ENCODE measurements at places on chromosomes 11 and 22.

DNA sequence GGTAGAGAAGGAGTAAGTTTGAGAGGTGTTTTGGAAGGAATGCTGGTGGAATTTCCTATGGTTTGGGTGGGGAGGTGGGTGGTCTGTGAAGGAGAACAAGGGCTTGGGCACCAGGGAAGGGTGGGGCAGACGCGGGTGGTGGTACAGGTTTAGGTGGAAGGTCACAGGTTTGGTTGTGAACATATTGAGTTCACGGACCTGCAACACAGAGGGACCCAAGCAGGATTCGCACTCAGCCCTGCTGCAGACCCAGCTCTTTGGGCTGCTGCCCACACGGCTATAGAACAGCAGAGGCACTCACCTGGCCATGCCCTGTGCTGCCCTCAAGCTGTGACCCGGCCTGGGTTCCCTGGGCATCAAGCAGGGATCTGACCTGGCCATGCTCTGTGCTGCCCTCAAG, 33.5 kb upstream of the EMID1 start:
- DNase-seq: no peak

GRCh38 chr11:17767914-17768313, 33.3 kb downstream of the KCNC1 start:
- DNase-seq: no peak

DNA sequence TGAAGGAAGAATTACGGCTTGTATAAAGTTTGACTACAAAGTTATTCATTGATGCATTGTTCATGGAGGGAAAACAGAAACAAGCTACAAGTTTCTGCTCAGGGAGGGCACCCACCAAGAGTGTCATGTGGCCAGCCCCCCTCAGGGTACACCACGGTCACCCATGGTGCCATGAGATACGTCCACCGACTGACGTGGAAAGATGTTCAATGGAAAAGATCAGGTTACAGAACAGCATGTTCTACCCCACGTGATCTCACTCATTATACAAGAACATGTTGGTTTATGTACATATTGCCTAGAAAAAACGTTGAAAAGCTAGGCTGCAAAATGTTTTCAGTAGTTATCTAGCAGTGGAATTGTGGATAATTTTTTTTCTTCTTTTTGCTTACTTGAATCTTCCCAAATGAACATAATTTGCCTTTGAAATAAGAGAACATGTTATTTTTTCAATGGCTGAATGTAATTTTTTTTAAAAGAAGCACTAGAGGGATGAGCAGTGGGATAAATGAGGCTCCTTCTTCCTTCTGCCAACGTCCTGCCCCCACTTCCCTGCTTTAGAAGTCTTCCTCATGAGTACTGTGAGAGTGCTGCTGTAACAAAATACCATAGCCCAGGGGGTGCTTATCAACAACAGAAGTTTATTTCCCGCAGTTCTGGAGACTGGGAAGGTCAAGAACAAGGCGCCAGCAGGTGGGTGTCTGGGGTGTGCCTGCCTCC, 22.5 kb downstream of the RCN1 start:
- DNase-seq: no peak

DNA sequence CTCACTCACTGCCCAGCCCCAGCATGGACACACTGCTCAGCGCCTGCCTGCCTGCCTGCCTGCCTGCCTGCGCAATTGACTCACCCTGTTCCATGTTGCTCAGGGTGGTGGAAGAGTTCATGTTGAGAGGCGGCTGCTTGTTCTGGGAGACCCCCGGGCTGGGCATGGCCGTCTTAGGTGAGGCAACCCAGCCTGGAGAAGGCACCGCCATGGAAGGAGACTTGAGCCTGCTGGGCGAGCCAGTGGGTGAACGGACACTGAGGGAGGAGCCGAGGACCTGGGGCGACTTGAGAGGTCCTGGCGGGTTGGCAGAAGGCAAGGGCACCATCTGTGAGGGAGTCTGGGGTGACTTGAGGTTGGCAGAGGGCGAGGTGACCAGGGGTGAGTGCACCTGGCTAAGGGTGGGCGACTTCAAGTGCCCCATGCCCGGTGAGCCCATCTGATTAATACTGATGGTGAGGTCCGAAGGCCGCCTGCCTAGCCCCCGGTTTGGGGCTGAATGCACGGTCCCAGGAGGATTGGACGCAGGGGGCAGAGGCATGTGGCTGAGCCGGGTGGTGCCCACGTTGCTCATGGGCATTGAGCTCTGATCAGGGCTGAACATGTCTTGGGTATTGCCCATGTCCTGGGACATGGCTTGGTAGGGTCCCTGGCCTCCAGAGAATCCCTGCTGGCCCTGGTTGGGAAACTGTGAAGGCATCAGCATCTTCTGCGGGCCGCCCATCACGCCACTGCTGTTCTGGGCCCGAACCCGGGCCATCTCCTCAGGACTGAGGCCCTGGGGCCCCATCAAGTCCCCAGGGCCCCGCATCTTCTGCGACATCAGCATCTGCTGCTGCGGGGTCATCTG, 17.1 kb downstream of the CXCR5 start:
- no peak for DNase-seq

GRCh38 chr22:17980638-17981051, 43.7 kb downstream of the MICAL3 start:
- DNase-seq: no peak

DNA sequence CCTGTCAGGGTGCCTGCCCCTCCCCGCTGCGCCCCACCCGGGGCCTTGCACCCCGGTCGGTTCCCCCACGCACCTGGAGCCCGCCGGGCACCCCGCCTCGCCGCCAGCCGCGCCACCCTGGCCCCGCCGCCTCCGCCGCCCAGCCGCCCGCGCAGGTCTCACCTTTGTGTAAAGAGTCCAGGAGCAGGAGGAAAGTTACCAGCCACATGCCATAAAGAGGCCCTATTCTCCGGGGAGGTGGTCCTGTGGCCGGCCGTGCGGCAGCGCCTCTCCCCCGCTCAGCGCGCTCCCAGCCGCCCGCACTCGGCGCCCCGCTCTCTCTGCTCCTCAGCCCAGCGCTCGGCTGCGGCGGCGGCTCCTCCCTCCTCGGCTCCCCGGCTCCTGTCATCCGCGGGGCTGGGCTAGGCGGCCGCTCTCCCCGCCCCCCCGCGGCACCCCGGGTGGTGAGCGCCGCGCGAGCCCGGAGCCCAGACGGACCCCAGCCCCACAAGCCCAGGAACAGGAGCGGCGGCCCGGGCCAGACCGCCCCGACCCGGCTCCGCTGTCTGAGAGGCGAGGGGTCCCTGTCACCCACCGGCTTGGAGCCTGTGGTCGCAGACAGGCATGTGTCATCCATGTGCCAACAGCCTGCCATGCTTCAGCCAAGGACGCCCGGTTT, at the start of gene DSCAML1:
DSCAML1 (minus strand) TSS at position 345 of the 658 bp plus-strand sequence; CDS start at position 208, 137 bp downstream.
- no peak for DNase-seq

GRCh38 chr22:19271856-19272535, 19.5 kb downstream of the CLTCL1 start:
- no peak for DNase-seq

GRCh38 chr11:23556163-23556750, 696.0 kb upstream of the CCDC179 start:
- DNase-seq: no peak

DNA sequence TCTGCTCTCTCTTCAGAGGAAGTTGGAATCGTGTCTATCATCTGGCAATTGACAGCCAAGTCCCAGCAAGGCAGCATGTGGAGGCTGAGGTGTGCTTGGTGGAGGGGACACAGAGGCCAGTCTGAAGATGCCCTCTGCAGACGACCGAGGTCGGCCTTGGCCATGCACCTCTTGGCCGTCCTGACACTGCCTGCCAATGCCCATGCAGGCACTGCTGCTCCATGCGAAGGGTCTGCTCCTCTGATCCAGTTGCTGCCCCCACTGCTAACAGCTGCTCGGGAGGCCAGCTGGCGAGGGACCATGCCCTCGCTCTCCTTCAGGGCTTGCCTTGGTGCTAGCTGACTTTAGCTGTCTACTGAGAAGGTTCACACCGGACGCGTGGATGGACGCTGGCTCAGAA, 527.9 kb downstream of the OPCML start:
- no peak for DNase-seq

DNA sequence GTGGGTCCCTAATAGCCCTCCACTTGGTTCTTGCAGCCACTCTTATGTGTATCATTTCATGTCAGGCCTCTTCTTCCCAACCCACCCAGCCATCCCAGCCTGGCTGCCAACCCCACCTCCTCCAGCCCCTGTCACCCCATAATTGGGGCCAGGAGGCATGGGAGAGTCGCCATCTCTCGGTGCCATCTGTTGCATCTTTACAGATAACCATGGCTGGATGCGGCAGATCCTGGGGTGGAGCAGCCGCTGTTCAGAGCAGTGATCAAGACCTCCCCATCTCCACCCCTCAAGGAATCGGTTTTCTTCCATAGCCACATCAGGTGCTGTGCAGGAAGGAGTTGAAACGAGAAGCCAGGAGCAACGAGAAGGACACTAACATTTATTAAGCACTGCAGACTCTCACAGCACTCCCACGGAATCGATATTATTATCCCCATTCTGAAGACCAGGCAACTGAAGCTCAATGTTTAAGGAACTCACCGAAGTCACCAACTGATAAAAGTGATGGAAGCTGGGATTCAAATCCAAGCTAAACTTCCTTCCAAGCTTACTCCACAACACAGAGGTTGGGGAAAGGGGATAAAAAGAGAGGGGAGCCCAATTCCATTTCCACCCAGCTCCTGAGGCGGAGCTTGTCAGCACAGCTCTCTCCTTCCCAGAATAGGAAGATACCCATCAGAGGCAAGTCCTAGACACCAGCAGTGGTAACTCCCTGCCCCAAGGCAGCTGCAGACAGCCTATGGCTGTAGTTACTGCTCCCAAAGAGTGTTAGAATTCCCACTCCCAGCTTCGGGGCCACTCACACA, 2.7 kb downstream of the SLC43A1 start:
- DNase-seq: no peak

GRCh38 chr11:70272009-70272408, 1.5 kb downstream of the PPFIA1 start:
- DNase-seq: no peak

- DNase-seq: no peak
Measured at GRCh38 chr22:30044881-30045493, 35.3 kb upstream of the HORMAD2 start.

DNA sequence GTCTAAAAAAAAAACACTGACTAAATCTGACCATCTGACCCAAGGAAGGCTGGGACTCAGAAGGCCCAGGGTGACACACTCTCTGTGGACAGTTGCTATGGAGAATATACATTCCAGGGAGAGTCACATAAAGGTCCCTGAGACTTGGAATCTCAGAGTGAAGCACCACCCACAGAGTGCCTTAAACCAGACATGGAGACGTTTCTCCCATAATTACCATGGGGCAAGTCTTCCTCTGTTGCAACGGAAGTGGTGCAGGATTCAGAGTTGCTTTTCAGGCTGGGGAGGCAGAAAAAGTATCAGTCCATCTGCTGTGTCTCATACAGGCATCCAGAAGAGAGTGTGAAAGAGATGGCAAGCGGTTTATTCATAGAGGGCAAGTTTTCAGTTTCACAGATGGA, 58.7 kb upstream of the SLN start:
- peak; percentile 75 for DNase-seq

- no peak for DNase-seq
Measured at GRCh38 chr22:23549198-23549595, 30.9 kb downstream of the IGLL1 start.

- no peak for DNase-seq
Measured at GRCh38 chr22:24822471-24822870, 16.5 kb downstream of the SGSM1 start.

GRCh38 chr11:70158201-70158600, 44.9 kb upstream of the FADD start:
- no peak for DNase-seq

DNA sequence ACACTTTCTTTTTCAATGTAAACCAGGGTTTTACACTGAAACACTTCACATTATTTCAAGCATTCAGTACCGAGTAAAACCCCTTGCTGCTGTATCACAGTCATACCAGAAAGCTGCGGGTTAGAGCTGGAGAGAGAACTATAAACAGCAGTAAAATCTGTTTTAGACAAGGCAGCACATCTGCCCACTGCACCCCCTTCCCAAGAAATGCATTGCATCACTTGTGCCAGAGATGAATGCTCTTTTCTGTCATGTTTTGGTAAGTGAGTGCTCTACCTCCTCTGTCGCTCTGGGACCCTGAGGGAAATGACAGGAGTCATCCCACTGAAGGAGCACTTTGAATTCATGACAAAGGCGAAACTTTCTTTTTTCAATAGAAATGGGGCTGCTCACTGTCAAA, 107.2 kb downstream of the MAML2 start:
- DNase-seq: no peak

GRCh38 chr22:38954414-38955043, 2.9 kb upstream of the APOBEC3A start:
- DNase-seq: no peak

- DNase-seq: no peak
Measured at GRCh38 chr11:66335531-66336233, 552 bp downstream of the RIN1 start.
